ENCODE measurements at places on chromosomes 6 and 20.

- H3K27ac ChIP-seq, result no peak overlapping the region
- H3K36me3 ChIP-seq, result no peaks in the 10 kb centered on the region
- no peak overlapping the region for H3K4me3 ChIP-seq
Observed at GRCh38 chr20:417801-418342, 9.8 kb downstream of the RBCK1 start.

GRCh38 chr6:166636191-166636933, 9.3 kb upstream of the RPS6KA2 start:
- no peaks in the 10 kb centered on the region for H3K4me1 ChIP-seq
- no peaks in the 10 kb centered on the region for H3K27me3 ChIP-seq
- DNase-seq, result no peak
- H3K4me3 ChIP-seq, result no peak overlapping the region

DNA sequence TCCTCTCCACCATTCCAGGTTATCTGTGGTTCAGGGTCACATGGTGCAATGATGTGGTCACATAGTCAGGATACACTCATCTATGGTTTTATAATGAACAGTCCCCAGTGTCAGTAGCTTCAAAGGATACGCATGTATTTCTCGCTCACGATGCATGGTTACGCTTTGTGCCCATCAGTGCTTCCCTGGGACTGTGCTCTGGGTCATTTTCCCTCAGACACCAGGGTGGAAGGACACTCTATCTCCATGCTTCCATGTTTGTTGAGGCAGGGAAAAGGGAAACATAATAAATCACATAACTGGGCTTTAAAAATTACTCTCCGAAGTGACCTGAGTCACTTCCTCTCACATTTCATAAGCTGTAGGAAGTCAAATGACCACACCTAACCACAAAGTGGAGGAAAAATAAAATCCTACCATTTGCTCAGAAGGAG, 394.8 kb upstream of the NOX3 start:
- no peaks in the 10 kb centered on the region for H3K27me3 ChIP-seq
- H3K27ac ChIP-seq, result no peak overlapping the region
- no peak for DNase-seq
- no peak overlapping the region for H3K4me3 ChIP-seq
- no peaks in the 10 kb centered on the region for H3K4me1 ChIP-seq
- H3K36me3 ChIP-seq, result no peaks in the 10 kb centered on the region

DNA sequence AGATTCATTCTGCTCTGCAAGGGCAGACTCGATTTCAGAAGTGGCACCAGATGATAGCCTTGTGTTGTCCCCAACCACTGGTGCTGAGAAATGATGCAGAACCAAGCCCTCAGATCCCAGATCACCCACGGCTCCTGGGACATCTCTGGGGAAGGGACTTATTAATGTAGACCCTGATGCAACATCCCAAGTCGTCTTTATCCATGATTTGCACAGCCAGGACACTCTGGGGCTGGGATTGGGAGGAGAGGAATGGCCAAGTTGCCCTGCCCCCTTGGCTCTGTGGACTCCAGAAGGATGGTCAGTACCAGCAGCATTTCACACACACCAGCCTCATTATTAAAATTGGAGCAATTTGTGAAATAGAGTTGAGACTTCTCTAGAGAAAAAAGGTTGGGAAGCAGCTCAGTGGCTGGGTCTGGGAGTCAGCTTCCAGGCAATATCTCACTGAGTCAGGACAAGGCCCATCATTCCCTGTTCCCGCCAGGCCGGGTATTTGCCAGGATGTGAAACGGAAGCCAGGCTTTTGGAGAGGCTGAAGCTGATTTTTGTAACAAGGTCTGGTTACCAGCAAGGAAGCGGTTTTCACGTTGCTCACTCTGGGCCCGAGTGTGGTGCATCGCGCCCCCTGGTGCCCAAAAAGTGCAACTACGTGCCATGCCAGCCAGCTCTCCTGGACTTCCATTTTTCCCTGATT, 67.4 kb downstream of the ZBTB2 start:
- H3K27ac ChIP-seq, result no peak overlapping the region
- no peaks in the 10 kb centered on the region for H3K36me3 ChIP-seq

DNA sequence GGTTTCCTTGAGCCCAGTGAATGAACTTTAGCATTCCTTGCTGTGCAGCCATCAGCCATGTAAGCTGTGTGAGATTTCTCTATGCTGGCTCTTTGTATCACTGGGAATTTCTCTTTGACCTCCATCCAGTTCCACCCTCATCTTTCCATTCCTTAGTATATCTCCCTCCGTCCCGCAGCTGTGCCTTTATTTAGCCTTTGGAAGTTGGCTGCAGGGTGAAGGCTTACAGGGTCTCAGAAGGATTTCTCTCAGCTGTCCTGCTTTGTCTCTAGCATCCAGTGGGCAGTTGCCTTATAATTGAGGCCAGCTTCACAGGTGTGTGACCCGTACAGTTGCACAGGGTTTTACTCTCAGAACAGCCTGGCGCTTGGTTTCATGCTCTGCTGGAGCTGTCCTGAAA, 144.3 kb downstream of the PXDC1 start:
- no peaks in the 10 kb centered on the region for H3K36me3 ChIP-seq
- no peak overlapping the region for H3K4me3 ChIP-seq
- DNase-seq, result no peak

DNA sequence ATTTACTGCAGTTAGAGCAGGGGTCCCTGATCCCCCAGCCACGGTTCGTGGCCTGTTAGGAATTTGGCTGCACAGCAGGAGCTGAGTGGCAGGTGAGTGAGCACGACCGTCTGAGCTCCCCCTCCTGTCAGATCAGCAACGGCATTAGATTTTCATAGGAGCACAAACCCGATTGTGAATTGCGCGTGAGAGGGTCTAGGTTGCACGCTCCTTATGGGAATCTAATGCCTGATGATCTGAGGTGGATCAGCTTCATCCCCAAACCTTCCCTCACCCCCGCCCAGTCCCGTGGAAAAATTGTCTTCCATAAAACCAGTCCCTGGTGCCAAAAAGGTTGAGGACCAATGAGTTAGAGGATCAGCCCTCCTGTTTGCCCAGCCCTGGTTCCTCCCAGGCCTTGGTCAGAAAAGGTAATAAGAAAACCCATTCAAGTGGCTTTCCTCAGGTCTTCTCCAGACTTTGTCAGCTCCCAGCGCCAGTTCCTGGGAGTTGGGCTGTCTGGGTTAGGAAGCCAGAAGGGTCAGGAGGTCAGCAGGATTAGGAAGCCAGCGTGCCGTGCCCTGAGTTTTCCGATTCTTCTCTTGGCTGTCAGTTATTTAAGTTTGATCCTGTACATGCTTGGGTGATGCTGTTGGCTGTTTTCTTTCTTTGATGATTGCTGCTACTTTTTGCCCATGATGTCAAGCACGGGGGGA, 139.9 kb upstream of the PMEPA1 start:
- H3K27me3 ChIP-seq, result no peaks in the 10 kb centered on the region
- no peak overlapping the region for H3K4me3 ChIP-seq
- H3K36me3 ChIP-seq, result no peaks in the 10 kb centered on the region
- H3K4me1 ChIP-seq, result no peaks in the 10 kb centered on the region

DNA sequence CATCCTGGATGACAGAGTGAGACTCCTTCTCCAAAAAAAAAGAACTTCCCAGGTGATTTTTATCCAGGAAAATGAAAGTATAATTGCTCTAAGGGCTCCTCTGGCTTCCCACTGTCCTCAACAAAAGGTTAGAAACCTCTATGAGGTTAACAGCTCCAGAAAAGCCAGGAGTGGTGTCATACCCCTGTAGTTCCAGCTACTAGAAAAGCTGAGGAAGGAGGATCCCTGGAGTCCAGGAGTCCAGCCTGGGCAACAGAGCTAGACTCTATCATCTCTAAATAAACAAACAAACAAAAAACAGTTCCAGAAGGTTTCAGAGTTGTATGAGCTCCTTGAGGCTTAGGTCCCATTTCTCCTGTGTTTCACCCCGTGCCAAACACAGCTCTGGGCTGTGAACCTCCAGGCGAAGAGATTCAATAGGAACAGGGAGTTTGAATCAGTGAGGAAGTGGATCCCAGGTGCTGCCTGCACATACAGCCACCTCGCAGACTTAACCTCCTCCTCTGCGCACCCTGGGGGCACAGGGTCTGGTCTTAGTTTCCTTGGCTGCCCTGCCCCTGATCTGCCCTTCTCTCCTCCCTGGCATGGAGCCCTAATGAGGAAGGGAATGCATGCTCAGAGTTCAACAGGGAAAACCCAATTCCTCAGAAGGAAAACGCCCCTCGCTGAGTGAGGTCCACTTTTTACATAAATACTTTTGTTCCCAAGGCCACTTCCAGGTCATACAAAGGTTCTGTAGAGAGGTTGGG, 31.0 kb downstream of the ZC3H12D start:
- peaks cover 44% of the 10 kb centered on the region for H3K4me1 ChIP-seq
- H3K36me3 ChIP-seq, result no peaks in the 10 kb centered on the region
- no peak overlapping the region for H3K4me3 ChIP-seq
- peak overlapping the region; percentile 65 for H3K27ac ChIP-seq

- peaks cover 14% of the 10 kb centered on the region for H3K4me1 ChIP-seq
- no peak overlapping the region for H3K4me3 ChIP-seq
- H3K27ac ChIP-seq, result no peak overlapping the region
- no peak for DNase-seq
- no peaks in the 10 kb centered on the region for H3K36me3 ChIP-seq
Observed at GRCh38 chr6:1644516-1645060, 34.9 kb downstream of the FOXC1 start.

DNA sequence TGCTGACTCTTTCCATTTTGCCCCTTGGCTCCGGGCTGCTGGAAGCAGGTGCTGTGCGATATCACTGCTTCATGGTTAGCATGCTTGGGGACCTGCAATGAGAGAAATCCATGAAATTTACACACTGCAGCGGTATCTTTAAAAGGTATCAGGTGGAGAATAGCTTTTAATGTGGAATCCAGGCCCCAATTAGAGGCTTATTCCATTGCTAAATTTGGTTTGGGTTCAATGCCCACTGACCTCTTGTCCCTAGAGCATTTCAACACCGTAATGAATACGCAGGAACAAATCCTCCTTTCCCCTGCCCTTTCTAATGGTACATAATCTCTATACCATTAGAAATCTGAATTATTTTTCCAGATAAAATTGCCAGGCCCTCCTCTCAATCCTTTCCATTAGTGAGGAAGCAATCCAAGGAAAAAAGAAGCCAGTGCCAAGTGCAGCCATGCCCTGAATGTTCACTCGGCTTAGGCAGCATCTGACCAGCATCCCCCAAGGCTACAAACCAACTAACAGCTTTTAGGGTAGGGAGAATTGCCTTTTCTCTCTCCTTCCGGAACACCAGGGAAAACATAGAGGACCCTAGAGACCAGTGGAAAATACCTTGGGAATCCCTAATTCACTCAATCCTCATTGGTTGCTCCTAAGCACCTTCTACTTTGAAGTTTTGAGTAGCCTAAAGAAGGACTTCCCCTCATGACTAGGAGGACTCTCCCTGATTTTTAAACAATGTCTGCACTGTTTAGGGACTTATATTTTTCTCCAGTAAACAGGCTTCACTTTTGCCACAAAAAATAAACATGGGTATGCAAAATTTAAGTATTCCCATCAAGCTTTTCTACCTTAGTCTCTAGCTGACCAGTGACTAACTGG, 143.1 kb downstream of the QRSL1 start:
- H3K27ac ChIP-seq, result peak overlapping the region; percentile 77
- H3K4me1 ChIP-seq, result peaks cover 93% of the 10 kb centered on the region
- H3K36me3 ChIP-seq, result no peaks in the 10 kb centered on the region
- no peak for DNase-seq

DNA sequence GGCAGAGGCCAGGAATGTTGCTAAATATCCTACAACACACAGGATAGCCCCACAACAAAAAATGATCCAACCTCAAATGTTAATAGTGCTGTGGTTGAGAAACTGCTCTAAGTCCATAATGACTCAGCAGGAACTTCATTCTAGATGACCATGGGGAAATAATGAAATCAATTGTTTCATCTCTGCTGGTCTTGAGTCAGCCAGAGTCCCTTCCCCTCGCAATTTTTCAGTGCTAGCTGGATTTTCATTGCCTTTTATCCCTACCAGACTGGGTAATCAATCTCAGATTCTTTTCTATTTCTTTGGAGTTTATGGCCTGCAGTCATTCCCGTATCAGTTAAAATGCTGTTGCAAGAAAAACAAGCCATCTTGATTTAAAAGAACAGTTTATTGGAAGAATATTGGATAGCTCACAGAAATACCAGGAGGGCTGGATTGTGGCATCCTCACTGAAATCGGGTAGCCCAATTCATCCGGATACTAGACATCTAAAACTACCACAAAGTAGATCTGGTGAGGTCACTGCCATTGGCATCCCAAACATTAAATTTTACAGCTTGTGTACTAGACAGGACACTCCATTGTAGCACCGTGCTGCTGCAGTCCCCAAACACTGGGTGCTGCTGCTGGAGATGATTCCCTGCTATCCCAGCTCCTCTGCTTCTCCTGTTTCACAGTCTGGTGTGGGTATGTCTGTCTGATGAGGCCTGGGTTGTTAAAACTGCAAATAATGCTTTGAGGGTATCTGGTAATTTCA, 30.3 kb upstream of the POPDC3 start:
- H3K27me3 ChIP-seq, result no peaks in the 10 kb centered on the region
- DNase-seq, result no peak
- no peak overlapping the region for H3K27ac ChIP-seq
- no peak overlapping the region for H3K4me3 ChIP-seq
- H3K4me1 ChIP-seq, result no peaks in the 10 kb centered on the region

- no peak for DNase-seq
- no peaks in the 10 kb centered on the region for H3K36me3 ChIP-seq
- no peak overlapping the region for H3K4me3 ChIP-seq
- H3K27me3 ChIP-seq, result no peaks in the 10 kb centered on the region
- no peak overlapping the region for H3K27ac ChIP-seq
Observed at GRCh38 chr6:111620169-111620568, 14.5 kb upstream of the TRAF3IP2 start.

GRCh38 chr6:153012856-153013255, 10.3 kb upstream of the MTRF1L start:
- no peaks in the 10 kb centered on the region for H3K36me3 ChIP-seq
- H3K27ac ChIP-seq, result no peak overlapping the region
- no peak for DNase-seq
- H3K4me1 ChIP-seq, result no peaks in the 10 kb centered on the region
- H3K4me3 ChIP-seq, result no peak overlapping the region

- no peaks in the 10 kb centered on the region for H3K36me3 ChIP-seq
- no peak overlapping the region for H3K27ac ChIP-seq
- DNase-seq, result no peak
- no peak overlapping the region for H3K4me3 ChIP-seq
Observed at GRCh38 chr6:145845557-145845956, 31.0 kb upstream of the FBXO30 start.

DNA sequence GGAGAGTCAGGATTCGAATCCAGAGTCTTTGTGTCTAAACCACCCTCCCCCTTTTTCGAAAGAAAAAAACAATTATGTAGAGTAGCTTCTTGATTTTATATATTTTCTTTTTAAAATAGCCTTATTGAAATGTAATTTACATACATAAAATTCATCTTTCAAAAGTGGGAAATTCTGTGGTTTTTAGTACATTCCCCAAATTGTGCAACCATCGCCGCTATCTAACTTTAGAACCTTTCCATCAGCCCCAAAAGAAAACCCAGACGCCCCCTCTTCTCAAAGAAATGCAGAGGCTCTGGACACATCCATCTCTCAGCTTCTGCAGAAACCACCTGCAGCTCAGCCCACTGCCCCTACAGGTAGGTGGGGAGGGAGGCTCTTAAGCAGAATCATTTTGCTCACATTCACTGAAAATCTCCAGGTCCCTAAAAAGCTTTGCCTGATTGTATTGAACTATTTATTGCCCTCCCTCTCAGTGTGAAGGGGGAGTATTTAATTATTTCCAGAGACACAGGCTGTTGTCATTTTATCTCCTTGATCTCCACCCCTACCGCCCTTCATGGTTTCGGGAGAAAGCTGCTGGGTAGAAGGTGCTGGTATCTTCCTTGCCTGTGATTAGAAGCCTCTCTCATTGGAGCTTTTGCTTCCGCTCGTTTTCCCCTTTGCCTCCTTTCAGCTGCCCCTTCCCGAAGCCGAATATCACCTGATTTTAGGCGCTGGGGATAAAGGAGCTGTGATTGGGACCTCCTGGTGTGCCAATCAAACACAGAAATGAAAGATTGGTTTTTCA, 68.7 kb upstream of the KCNG1 start:
- H3K36me3 ChIP-seq, result no peaks in the 10 kb centered on the region
- no peak overlapping the region for H3K4me3 ChIP-seq
- H3K4me1 ChIP-seq, result peaks cover 4% of the 10 kb centered on the region
- no peak for DNase-seq
